ENCODE measurements at places on chromosomes 13 and 19.

DNA sequence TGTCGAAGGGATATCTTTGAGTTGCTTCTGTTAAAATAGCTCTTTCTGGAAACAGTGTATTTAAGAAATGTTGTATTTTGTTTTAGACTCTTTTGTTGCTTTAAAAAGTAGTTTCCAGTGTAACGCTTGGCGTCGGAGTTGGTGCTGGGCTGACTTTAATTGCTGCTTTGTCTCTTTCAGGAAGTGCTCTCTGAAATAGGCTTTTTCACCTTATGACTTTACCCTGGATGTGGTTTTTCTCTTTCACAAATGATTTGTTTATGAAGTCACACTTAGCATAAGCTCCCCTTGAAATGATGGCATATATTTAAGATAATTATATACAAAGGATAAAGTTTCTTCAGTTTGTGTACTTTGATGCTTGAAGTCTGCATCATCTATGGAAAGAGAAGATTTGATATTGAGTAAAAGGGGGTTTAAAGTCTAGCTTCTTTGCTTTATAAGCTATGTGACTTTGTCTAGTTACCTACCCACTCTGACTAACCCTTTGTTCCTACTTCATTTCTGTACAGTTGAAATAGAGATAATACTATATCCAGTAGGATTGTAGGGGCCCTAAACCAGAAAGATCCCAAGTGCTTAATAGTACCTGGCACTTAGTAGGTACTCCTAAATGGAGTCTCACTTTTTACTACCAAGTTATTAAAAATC is at the start of gene GPR18:
Gene GPR18, minus strand, starts transcription at position 170 of the 651 bp plus-strand sequence. CDS start 2,507 bp downstream, outside the sequence.
- peak; percentile 61 for DNase-seq

- no peak for DNase-seq
These were observed 802 bp downstream of the CDC37 start for GRCh38 chr19:10402441-10403038.

- no peak for DNase-seq
These were observed 50.2 kb upstream of the PSG2 start for GRCh38 chr19:43132696-43133095.

DNA sequence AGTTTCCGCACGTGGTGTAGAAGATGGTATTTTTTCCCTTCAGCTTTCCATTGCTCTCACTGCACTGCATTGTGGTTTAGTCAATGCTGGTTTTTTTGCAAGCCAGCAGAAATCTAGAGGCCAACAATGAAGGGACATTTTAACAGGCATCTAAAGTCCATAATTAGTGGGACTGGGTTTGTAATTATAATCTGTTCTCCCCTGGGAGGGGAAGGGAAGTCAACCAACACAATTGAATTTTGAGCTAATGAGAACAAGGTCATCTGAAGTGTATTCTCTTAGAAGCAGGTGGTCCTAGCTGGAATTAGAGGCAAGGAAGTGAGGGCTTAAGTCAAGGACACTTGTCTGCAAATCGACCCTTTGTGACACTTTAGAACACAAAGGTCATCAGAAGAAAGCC is 156.4 kb downstream of the MYO16 start:
- DNase-seq: no peak

GRCh38 chr13:43830497-43830881 is 43.7 kb upstream of the ENOX1 start:
- DNase-seq: no peak

Measured in activated naive CD4-positive, alpha-beta T cell treated with anti-CD3 and anti-CD28 coated beads for 36 hours (primary cell).